ENCODE measurements at places on chromosomes 1 and 21.

DNA sequence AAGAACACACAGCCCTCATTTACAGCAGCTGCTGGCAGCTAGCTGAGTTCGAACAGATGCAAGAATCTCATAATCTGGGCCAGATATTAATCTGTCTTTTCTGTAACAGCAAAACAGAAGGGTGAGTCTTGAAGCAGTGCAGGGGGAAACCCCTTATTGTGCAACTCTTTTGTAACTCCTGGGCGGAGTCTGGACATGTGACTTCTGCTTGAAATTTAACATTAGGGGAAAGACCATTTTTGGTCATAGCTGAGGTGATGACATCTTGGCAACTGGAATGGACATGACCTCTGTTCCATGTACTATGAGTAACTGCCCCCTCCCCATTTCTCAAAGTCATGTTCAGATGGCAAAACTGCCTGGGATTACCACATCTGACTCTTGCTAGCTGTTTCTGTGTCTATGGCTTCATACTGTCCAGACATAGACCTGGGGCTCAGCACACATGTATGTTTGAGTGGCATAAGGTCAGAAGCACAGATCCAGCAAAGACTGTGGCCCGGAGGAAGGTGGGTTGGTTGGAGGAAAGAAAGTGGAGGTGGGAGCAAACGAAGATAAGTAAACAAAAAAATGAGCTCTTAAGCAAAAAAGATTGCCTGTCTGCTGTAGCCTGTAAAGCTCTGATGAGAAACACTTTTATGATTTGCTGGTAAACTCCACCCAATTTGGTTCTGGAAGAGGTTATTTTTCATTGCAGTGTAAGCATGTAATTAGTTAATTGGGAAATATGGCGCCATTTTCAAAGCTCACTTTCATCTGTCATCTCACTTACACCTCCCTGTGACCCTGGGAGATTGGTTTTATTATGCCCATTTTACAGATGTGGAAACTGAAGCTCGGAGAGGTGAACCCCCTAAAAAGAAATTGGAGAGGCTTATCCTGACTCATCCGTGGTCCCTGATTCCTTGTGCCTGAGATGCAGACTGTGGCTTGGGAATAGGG, 26.1 kb downstream of the ETS2 start:
- peak; percentile 92 for DNase-seq

- no peak for DNase-seq
Observed at GRCh38 chr1:53325326-53326087, 2.4 kb downstream of the LRP8 start.

GRCh38 chr1:219460896-219461815, 151.7 kb downstream of the ZC3H11B start:
- no peak for DNase-seq

DNA sequence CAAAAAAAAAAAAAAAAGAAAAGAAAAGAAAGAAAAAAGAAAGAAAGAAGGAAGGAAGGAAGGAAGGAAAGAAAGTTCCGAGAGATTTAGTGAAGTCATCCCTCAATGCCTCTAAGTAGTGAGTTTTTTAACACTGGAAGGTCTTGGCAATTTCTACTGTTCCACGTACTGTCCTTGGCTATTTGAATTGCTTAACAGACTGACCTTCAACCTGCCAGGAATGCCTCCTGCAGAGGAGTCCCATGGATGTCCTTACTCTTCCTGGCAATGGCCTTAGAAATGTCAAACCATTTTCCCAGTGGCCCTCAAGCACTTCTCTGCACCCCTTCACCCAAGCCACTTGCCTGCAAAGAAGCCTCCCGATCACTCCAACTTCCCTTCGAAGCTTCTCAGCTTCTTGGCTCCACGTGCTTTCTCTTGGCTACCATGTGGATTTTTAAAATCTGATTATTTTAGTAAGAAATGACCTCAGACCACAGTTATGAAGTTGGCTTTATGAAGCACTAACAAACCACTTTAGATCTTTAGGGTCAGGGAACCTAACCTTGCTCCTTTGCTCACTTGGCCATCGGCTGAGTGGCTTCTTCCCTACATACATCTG, 43.7 kb upstream of the ABCG1 start:
- DNase-seq, result no peak

DNA sequence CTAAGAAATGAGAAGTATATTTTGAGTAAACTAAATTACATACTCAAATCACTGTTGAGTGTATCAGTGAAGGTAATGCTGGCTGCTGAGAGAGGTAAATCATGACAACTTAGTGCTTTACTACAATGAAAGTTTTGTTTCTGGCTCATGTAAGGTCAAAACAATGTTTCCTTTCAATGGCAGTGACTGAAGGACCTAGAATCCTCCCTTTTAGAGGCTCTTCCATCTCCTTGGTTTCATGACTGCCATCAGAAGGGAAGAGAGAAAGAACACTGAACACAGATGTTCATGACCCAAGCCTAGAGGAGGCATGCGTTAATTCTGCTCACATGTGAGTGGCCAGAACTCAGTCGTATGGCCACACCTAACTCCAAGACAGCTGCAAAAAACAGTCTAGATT, 130.6 kb downstream of the AKT3 start:
- no peak for DNase-seq

- DNase-seq, result peak; percentile 86
Observed at GRCh38 chr1:177984136-177984525, 14.3 kb upstream of the SEC16B start.

DNA sequence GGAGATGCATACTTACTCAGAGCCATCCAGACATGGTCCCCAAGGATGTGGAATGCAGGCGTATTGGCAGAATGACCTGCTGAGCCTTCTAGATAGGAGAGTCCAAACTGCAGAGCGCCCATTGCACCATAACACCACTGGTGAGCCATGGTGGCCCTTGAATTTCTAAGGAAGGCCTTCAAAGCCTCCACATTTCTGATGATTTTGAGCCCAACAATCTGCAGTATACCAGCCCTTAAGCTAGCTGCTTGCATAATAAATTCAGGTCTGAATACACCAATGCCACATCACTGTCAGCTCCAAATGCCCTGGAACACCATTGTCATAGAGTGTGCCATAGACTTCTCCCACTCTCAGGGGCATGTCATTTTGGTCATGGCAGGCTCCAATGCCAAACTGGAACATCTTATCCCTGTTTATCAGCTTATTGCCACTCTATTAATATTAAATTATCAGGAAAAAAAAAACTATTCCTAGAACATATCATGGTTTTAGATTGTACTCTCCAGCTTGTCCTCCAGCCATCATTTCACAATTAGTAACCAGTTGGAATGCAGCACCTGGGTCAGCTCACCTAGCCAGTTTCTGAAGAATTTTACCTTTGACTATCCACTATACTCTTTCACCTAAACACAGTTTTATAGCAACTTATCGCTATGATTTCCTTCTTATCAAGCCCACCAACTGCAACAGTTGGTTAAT, 26.9 kb downstream of the NPHS2 start:
- DNase-seq, result no peak

DNA sequence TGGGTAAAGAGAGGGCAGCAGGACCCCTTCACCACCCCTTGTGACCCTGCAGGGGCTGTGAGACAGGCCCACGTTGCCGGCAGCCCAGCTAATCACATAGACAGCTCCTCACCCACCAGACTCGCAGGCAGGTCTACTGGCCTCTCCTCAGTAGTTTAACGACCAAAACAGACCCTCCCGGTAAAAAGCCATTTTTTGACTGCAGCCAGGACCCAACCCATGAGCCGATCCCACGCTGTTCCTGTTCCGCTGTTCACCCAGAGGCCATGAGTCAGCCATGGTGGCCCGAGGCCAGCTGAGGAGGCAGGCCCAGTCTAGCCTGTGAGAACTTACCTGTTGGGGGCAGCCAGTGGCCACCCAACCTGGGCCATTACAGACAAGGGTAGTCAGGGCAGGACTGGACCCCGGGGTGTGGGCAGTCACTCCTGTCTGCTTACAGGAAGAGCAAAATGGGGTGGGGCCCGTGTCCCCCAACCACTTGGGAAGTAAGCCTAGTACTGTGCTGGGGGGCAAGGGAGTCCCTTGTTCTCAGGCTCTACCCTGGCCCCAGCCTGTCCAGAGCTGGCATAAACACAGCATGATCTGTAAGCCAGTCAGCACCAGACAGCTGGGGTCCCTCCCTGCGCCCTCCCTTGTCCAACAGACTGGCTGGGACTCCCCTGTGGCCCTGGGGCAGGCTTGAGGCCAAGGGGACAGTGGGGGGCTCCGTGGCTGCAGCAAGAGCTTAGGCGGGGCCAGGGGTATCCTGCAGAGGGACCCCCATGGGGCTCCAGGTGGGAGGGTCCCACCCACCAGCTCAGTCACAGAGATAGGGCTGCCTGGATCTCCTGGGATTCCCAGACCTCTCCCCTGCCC, 61.9 kb downstream of the WNT9A start:
- no peak for DNase-seq

DNA sequence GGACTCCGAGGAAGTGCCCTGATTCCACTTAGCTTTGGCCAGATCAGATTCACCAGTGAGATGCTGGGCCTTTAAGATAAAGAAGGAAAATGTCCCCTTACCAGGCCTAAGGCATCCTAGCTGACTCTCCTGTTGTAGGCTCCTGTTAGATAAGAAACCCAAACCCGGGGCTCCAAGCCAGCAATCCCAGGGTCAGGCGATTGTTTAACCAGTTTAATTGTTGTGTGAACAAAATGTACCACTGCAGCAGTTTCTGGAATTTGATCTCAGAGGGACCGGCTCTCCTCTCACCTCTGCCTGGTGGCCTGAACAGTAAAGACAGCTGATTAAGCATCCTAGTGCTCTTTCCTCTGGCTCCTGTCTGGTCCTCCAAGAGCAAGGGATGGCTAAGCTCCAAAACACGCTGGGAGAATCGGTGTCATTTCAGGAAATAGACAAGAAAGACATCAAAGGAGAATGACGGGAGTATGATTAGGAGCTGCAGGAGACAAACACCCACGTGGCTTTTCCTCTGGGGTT, 9.3 kb upstream of the KLHDC8A start:
- no peak for DNase-seq

DNA sequence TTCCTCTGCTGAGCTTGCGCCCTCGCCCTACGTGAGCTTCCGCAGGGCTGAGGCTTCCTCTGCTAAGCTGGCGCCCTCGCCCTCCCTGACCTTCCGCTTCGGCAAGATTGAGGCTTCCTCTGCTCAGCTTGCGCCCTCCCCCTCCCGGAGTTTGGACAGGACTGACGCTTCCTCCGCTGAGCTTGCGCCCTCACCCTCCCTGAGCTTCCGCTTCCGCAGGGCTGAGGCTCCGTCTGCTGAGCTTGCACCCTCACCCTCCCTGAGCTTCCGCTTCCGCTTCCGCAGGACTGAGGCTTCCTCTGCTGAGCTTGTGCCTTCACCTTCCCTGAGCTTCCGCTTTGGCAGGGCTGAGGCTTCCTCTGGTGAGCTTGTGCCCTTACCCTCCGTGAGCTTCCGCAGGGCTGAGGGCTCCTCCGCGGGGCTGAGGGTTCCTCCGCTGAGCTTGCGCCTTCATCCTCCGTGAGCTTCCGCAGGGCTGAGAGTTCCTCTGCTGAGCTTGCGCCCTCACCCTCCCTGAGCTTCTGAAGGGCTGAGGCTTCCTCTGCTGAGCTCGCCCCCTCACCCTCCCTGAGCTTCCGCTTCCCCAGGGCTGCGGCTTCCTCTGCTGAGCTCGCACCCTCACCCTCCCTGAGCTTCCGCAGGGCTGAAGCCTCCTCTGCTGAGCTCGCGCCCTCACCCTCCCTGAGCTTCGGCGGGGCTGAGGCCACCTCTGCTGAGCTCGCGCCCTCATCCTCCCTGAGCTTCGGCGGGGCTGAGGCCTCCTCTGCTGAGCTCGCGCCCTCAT, 753.6 kb upstream of the TPTE start:
- DNase-seq, result no peak

DNA sequence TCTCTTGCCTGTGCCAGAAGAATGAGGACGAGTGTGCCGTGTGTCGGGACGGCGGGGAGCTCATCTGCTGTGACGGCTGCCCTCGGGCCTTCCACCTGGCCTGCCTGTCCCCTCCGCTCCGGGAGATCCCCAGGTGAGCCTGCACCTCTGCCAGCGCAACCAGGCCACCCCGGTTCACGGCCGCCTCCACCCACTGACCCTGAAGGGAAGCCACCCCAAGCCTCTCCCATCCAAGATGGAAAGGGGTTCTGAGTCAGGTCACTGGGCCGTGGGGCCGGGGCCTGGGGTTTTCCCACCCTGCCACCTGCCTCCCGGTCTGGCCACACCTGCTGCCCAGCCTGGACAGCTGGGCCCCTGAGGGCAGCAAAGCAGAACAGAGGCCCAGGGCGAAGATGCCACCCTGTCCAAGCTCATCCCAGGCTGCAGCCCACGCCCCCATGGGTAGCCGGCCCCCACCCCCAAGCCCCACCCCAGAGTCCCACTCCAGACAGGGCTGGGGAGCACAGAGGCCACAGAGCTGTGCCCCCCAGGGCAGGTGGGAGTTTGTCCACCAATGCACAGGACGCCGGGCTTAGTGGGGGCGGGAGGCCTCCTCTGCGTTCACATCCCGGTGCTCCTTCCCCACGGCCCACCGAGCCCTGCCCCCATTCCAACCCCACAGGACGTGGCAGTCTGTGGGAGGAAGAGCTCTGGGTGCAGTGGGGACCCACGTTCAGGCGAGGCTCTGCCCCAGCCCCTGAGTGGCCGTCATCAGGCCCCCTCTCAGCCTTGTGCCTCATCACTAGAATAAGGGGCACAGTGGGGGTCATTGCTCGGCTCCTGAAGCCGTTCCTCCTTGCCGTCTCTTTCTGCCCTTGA, 5.6 kb downstream of the AIRE start:
- no peak for DNase-seq

GRCh38 chr1:206111271-206111927, 5.8 kb downstream of the AVPR1B start:
- no peak for DNase-seq

- DNase-seq, result no peak
Observed at GRCh38 chr21:35367553-35367952, 318.5 kb upstream of the RUNX1 start.

DNA sequence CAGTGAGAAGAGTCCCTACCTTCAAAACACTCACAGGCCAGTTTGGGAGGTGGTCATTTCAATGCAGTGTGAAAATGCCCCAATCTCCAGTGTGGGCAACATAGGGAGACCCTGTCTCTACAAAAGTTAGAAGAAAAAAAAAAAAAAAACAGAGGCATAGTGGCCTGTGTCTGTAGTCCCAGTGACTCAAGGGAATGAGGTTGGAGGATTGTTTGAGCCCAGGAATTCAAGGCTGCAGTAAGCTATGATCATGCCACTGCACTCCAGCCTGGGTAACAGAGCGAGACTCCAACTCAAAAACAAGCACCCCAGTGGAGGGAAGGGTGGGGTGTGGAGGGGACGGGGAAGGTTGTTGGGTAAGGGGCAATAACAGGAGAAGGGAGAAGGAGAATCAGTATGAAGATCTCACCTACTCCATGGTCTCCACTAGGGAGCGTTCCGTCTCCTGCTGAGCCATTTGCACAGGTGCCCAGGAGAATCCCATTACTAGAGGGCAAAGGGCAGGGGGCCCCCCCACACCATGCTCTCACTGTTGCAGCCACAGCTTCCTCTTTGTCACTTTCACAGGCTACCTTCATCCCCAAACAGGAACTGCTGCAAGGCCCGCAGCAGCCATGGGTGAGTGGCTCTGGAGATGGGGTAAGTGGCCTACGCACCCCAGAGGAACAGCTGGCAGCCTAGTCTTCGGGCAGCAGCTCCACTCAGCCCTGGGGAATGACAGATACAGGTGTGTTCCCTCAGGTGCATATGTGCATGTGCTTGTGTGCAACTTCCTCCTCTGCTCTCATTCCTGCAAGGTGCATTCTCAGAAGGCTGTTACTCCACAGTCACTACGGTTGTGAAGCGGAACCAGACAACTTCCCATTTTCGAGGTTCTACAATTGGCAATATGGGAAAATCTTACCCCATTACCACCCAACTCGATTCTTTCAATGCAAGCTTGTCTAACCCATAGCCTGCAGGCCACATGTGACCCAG, 87.9 kb upstream of the LYST start:
- no peak for DNase-seq

- no peak for DNase-seq
Observed at GRCh38 chr1:64597113-64597512, 127.2 kb downstream of the CACHD1 start.

GRCh38 chr1:5763696-5764370, 228.4 kb downstream of the NPHP4 start:
- no peak for DNase-seq

Data from non-pigmented ciliary epithelial cell (primary cell).